ENCODE measurements at places on chromosomes 4 and X.
A peak's percentile ranks its signal among the peaks of the same experiment; 100 is the strongest.

DNA sequence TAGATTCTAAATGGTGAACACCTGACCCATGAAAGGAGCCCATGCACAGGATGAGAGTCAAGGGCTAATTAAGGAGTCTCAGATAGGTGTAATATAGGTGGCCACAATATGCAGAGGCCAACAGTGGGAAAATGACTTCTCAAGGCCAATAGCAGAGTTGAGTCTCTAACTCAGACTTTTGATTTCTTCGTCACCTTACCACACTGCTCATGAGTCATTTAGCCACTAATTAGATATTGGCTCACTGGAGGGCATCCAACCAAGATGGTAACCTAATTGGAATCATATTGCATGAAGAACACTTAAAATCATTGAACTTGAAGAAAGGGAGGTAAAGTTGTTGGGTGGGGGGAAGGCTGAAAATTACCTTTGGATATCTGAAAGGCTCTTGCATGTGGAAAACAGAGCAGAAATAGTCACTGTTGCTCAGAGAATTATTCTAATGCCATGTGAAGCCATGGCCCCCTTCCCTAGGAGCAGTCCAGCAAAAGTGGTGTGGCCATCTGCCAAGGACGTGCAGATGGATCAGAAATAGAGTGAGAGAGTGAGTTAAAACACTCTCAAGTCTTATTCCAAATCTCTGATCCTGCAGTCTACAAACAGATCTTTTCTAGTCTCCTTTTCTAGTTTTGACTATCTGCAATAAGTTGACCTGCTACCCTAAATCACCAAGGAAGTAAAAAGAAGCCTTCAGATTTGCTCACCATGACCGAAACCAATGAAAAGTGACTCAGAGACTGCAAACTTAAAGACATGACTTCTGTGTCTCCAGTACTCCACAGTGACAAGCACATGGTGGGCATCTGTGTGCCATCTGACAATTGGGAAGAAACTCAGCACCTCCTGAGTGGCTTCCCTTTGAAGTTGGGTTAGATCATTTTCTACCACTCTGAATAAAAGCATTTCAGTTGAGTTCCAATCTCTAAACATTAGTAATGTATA, 93.9 kb upstream of the C1QTNF7 start:
- no peak for DNase-seq

DNA sequence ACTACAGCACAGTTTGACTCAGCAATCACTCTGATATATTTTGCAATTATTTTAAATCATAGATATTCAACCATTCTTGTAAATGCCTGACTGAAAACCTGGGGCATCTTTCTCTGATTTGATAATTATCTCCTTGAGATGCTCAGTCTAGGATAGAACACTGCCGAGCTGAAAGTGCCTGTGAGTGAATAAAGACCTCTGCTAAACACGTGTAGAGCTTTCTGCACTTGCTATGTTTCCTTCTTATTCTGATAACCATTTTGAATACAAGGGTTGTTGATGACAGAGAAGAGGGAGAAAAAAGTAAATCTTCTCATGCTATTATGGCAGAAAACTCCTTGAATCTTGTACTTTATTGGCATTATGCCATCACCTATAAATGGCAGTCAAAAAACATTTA, 1843.4 kb upstream of the IGFBP7 start:
- no peak for DNase-seq

DNA sequence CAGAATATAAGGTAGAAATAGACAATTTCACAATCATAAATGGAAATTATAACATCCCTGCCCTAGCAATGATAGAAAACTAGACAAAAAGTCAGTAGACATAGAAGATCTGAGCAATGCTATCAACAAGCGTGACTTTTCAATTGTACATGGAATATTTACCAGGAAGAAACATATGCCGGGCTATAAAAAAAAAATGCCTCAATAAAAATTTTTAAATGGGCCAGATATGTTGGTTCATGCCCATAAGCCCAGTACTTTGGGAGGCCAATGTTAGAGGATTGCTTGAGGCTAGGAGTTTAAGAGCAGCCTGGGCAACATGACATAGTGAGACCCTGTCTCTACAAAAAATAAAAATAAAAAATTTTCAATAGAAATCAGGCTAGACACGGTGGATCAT, 5.3 kb upstream of the MTNR1A start:
- no peak for DNase-seq

GRCh38 chr4:141406237-141406636, 185.5 kb downstream of the ZNF330 start:
- DNase-seq: no peak

DNA sequence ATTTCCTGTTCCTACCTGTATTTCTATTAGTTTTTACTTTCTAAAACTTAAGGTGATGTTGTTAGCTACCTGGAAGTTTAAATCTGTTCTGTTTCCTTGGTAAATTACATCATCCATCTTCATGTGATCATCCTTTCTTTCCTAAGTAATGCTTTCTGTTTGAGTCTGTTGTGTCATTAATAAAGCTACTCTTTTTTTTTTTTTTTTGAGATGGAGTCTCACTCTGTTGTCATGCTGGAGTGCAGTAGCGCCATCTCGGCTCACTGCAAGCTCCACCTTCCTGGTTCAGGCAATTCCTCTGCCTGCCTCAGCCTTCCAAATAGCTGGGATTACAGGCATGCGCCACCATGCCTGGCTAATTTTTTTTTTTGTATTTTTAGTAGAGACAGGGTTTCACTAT, 73.3 kb downstream of the FIP1L1 start:
- DNase-seq: no peak

GRCh38 chr4:86549163-86549788, 44.8 kb upstream of the PTPN13 start:
- no peak for DNase-seq

GRCh38 chr4:86543560-86544309, 50.4 kb upstream of the PTPN13 start:
- DNase-seq: no peak

DNA sequence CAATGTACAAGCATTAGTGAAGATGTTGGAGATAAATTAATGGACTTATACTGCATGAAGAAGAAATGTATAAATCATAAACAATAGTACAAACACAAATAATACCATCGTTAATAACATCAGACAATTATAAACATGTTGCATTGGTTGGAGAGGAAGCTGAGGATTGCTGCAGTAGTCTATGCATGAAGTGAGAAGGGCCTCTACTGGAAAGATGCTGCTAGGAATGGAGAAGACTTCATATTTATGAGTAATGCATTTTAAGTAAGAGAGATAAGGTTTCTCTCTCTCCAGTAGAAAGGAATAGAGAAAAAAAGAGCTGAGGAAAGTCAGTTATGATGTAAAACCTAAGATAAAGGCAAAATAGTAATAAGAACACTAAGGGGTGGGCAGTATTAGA, 247.8 kb downstream of the GRID2 start:
- no peak for DNase-seq

DNA sequence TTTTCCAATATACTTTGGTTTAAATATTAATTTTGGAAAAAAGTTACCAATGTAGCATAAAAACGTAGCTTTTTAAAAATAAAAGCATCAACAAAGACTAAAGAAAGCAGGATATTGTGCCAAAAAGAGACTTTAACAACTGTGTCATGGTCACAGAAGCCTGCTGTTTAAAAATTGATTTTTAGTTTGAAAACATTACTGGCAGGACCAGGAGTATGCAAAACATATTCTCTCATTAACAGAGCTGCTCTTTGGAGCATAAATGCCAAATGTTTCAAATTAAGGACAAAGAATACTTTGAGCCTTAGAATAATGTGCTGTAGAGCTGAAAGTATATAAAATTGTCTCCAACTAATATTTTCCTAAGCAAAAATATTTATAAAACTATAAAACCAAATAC, 279.0 kb downstream of the ARAP2 start:
- no peak for DNase-seq

GRCh38 chr4:39620551-39621313, 17.9 kb downstream of the SMIM14 start:
- no peak for DNase-seq

GRCh38 chr4:139515531-139515958, 40.5 kb downstream of the SETD7 start:
- DNase-seq: peak; percentile 68

- DNase-seq: no peak
Observed at GRCh38 chrX:108306086-108306485, 132.1 kb downstream of the COL4A6 start.

DNA sequence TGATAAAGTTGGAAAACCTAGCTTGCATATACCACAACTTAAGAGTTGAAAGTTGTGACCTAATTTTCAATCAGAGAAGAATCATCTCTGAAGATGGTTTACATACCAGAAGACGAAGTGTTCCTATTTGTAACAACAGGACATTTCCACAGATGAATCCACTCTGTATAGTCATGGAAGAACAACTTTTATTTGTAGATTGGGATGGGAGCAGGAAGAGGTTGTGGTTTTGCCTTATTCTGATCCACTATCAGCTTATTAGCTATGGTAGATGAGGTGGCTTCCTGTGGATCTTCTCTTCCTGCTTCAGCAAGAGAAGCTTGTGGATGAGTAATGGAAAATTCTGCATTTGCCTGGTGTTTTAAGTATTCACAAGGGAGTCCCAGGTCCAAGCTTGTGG, 18.6 kb upstream of the SUPT20HL1 start:
- no peak for DNase-seq

DNA sequence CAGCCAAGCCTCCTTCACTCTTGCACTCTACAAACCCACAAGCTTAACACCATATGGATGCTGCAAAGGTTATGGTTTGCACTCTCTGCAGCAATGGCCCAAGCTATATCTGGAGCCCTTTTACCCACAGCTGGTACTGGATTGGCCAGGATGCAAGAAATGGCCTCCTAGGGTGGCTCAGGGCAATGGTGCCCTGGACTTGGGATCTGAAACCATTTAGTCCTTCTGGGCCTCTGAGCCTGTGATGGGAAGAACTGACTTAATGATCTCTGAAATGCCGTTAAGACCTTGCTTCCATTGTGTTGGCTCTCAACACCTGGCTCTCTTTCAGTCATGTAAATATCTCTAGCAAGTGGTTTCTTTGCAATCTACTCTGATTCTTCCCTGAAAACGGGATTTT, 626.0 kb downstream of the KCTD8 start:
- no peak for DNase-seq

- DNase-seq: no peak
Observed at GRCh38 chr4:28373191-28373590, 1512.5 kb downstream of the STIM2 start.
